Activated CD4-positive, alpha-beta T cell treated with anti-CD3 and anti-CD28 coated beads, Interleukin-2, amount 10 ng/mL, durations not matched to agents 24 days and 14 days (primary cell): ENCODE measurements at places on chromosomes 12 and 14. TPM values are rescaled to one million over a fixed set of nuclear protein-coding genes. Genes with fewer than 3 reads are reported as not detected.

Gene OVCH1
- not detected in 2 replicates for total RNA-seq

Gene PIWIL1
- not detected in 2 replicates for total RNA-seq

Gene CLEC4C
- not detected in 2 replicates for total RNA-seq

Gene CD163
- total RNA-seq = not detected in 2 replicates

Gene ALKBH1
- 17.9 and 19.2 TPM in 2 replicates for total RNA-seq

Gene NOS1
- not detected in 2 replicates for total RNA-seq

Gene HOXC4
- total RNA-seq = not detected in 2 replicates

Gene EMC9
- 26.6 and 30.3 TPM in 2 replicates for total RNA-seq

Gene TMCC3
- total RNA-seq = 0.02 TPM in 1 of 2 replicates, not detected in the other

Gene CNOT2
- total RNA-seq = 65.6 and 74.4 TPM in 2 replicates

Gene KLRG1
- 0.71 and 0.84 TPM in 2 replicates for total RNA-seq

Gene PHLDA1
- 59.6 and 60.7 TPM in 2 replicates for total RNA-seq

Gene AREL1
- total RNA-seq = 43.5 and 45.5 TPM in 2 replicates

Gene KRT74
- total RNA-seq = not detected in 2 replicates

Gene DLGAP5
- total RNA-seq = 28.7 and 32.4 TPM in 2 replicates

Gene GPR65
- 8.1 and 8.3 TPM in 2 replicates for total RNA-seq

Gene RTL1
- total RNA-seq = not detected in 2 replicates

Gene LRRC43
- total RNA-seq = 0.33 TPM in 1 of 2 replicates, not detected in the other

Gene SMCO2
- total RNA-seq = 1.1 and 1.4 TPM in 2 replicates

Gene ANKRD52
- total RNA-seq = 68.0 and 69.0 TPM in 2 replicates

Gene FOXA1
- total RNA-seq = 0.07 TPM in 1 of 2 replicates, not detected in the other

Gene LTBP2
- 0.05 TPM in 1 of 2 replicates, not detected in the other for total RNA-seq

Gene TTC9
- 4.8 and 5.8 TPM in 2 replicates for total RNA-seq

Gene ZNF385A
- total RNA-seq = 0.84 and 1.2 TPM in 2 replicates

Gene PTGER2
- total RNA-seq = 66.7 and 69.9 TPM in 2 replicates

Gene DEPDC4
- total RNA-seq = 1.3 and 2.9 TPM in 2 replicates

Gene ASB2
- total RNA-seq = 21.1 and 21.6 TPM in 2 replicates

Gene ST8SIA1
- 0.21 and 0.28 TPM in 2 replicates for total RNA-seq

Gene PELI2
- total RNA-seq = 2.8 and 3.0 TPM in 2 replicates

Gene CHGA
- not detected in 2 replicates for total RNA-seq

Gene RASAL1
- total RNA-seq = 0.52 and 1.1 TPM in 2 replicates

Gene IL22
- 2.4 and 3.1 TPM in 2 replicates for total RNA-seq

Gene RNASE4
- total RNA-seq = 0.24 and 0.26 TPM in 2 replicates

Gene CD63
- total RNA-seq = 190 and 196 TPM in 2 replicates

Gene AQP5
- not detected in 2 replicates for total RNA-seq

Gene SMIM10L1
- 9.5 and 10.1 TPM in 2 replicates for total RNA-seq

Gene MFAP5
- not detected in 2 replicates for total RNA-seq

Gene SYT1
- not detected in 2 replicates for total RNA-seq

Gene FBXO33
- total RNA-seq = 17.9 and 18.9 TPM in 2 replicates

Gene OAS1
- 24.5 and 28.0 TPM in 2 replicates for total RNA-seq

Gene SLCO1B3
- not detected in 2 replicates for total RNA-seq

Gene PPP1R1A
- not detected in 2 replicates for total RNA-seq

Gene KLHDC1
- 0.95 and 0.96 TPM in 2 replicates for total RNA-seq

Gene ARPC3
- 285 and 300 TPM in 2 replicates for total RNA-seq

Gene USP44
- 3.8 and 4.5 TPM in 2 replicates for total RNA-seq

Gene ZBTB42
- total RNA-seq = 4.9 and 5.5 TPM in 2 replicates

Gene PRB2
- not detected in 2 replicates for total RNA-seq

Gene MGST1
- 1.2 TPM in 1 of 2 replicates, not detected in the other for total RNA-seq

Gene KRT8
- total RNA-seq = 0.51 TPM in 1 of 2 replicates, not detected in the other

Gene OAS3
- total RNA-seq = 47.5 and 48.9 TPM in 2 replicates

Gene TSHR
- not detected in 2 replicates for total RNA-seq

Gene CLEC1B
- total RNA-seq = not detected in 2 replicates

Gene KRT82
- not detected in 2 replicates for total RNA-seq

Gene AICDA
- total RNA-seq = not detected in 2 replicates

Gene ATL1
- 0.75 and 1.0 TPM in 2 replicates for total RNA-seq

Gene RITA1
- 25.5 and 25.8 TPM in 2 replicates for total RNA-seq

Gene DEGS2
- 0.09 and 0.35 TPM in 2 replicates for total RNA-seq

Gene HCAR1
- total RNA-seq = 6.0 and 6.8 TPM in 2 replicates

Gene DHRS2
- total RNA-seq = 2.4 and 3.1 TPM in 2 replicates

Gene UBR7
- 32.5 and 35.3 TPM in 2 replicates for total RNA-seq
